ENCODE measurements at places on chromosomes 3 and 15.

DNA sequence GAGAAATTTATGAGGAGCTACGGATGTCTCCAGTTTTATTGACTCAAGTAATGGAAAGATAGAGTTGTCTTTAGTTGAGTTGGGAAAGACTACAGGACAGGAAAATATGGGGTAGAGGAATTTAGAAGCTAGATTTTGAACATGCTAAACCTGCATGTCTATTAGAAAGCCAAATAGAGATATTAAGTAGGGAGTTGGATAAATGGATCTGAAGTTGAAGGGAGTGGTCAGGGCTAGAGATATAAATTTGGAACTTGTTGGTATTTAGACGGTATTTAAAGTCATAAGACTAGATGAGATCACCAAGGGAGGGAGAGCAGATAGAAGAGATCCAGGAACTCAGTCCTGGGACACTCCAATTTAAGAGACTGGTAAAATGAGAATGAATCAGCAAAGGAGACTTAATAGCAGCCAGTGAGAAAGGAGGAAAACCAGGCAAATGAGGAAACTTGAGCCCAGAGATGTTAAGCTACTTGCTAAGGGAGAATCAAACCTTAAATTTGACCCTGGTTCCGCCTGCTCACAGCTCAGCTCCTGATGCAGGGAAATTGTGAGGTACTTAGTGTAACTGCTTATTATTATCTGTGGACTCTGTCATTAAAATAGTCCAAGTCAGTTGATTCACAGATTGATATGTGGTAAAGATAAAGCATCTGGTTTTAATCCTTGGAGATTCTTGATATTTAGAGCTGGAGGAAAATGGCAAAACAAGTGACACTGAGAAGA is 35.8 kb downstream of the ABI3BP start:
- peak; percentile 71 for ATAC-seq

- ATAC-seq: no peak
These were observed 49.9 kb downstream of the RPLP1 start for GRCh38 chr15:69502470-69503045.

DNA sequence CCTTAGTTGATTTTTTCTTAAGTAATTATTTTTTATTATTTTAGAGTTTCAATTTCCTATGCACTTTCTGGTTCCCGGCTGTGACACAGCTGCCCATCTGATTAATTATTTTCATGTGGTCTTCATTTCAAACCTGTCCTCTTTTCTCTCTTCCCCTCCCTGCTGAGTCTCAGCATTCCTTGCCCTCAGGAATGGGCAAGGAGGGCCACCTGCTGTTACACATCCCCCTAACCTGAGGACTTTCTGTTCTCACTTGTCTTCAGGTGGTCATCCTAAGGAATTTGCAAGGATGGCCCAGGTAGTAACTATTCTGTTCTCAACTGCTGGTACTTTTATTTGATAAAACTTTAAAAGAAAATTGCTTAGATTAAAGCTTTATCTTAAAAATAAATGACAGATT is 545.0 kb downstream of the OTOL1 start:
- no peak for ATAC-seq

DNA sequence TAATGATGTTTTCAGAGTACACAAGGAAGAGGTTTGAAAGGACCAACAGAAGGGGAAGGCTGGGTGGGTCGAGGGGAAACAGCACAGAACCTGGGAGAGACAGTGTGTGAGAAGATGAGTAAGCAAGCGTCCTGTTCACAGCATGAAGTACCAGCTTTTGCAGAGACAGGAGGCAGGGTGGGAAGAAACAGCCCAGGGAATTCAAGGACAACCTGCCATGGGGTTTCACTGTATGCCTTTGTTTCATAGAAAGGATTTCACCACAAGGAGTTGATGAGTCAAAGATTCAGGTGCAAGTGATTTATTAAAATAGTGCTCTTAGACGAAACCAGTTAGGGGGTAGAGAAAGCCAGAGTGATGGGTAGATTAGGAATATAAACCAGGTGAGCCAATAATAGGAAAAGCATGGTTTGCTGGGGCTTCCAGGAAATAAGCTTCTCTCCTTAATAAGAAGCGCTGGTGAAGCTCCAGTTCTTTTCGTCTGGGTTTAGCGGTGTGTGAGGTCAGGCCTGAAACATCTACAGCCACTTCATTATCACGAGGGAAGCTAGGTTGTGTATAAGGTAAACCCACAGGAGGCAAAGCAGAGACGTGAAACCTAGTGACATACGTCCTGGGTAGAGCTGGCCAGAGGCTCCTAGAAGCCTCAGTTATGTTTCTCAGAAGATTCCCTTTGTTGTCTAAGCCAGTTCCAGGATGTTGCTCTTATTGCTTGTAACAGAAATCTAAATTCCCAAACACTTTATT is 3.9 kb downstream of the HHLA2 start:
- no peak for ATAC-seq

DNA sequence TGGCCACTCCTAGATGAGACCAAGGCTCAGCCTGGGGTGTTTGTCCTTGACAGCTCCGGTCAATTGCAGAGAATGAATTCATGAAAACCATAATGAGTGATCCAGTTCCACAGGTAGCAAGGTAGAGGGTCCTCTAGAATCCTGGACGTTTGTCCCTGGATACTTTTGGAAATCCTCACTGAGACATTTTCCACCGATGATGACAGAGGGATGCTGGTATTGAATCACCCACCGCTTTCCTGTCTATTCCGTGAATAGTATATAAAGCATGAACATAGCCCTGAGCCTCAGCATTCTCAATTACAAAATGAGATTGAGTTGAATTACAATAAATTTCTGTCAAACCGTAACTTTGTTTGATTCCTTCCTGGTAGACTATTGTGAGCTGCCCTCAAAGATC is 5.7 kb upstream of the DCUN1D1 start:
- no peak for ATAC-seq

- ATAC-seq: no peak
These were observed 365.8 kb upstream of the UMPS start for GRCh38 chr3:124364317-124365020.

DNA sequence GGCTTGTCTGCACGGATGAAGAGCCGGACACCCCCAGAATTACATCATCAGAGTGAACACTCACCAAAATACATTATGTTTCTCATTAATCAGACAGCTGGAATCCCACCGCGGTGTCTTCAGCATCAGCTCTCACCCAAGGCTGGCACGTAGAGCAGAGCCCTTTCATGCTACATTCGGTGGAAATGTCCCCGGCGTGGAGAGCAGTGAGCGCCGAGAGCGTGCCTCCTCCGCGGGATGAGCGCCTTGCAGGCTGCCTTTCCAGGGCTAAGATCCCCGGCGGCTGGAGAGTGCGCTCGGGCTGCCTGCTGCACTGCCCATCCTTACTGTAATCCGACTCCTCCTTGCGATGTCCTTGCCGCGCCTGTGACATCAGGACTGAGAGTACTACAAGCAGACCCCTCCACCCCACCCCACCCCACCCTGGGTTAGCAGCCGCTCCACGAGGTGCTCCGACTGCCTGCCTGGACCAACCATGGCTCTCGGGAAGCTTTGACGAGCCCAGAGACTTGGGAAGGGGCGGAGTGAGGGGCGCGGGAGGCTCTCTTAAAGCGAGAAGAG is at the start of gene ZNF385D:
Gene ZNF385D, minus strand, starts transcription at position 380 of the 561 bp plus-strand sequence. Its CDS starts 294 bp downstream, at position 86.
- peak; percentile 93 for ATAC-seq

DNA sequence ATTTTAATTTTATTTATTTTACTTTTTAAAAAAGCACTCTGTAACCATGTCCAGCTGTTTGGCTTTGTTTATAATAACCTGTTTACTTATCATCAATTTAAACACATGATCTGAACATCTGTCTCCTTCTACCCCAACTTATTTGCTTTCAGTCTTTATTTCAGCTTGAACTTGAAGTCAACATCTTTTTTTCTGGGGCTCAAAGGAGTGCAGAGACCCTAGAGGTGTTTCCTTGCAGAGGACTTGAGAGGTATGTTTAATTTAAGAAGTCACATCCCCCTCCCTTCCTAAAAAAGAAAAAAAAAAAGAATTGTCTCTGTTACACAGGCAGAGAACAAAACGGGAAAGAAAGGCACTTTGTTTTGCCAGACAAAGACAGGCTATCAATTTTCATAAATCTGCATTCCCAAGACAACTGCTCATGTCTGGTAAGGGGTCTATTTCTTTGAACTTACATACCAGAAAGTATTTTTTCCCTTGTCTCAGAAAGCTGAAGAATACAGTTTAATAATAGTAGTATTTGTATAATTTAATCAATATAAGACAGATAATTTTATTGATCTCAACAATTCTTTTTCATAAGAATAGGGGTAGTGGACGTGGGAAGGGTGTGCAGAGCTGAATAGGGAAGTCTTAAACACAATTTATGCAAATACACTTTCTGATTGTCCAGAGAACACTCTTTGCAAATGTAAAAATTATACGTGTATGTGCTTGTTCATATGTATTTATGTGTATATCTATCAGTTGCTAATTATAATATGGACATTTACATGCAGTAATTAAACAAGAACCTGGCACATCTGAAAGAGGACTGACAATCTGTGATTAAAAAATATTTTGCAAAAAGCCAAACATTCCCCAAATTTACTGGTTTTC is 109.7 kb upstream of the PDZRN3 start:
- no peak for ATAC-seq

DNA sequence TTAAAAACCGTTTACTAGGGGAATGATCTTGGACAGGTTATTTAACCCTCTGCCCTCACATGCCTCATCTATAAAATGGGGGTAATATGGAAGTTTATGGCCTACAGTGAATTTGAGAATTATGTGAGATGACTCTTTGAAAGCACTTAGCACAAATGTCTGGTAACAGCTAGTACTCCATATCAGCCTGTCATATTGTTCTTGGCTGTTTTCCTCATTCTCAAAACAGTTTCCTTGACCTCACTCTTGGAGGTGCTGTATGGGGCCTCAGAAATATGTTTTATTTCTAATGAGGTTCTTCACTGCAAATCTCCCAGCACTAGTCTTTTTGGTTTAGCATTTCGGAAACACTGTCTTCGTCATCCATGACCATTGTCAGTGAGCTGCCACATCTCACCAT is 398.2 kb downstream of the FEZF2 start:
- no peak for ATAC-seq

All from SK-N-SH treated with all-trans-retinoic acid at 6 μM for 48 hours (cell line).